BJ (cell line): ENCODE measurements at places on chromosomes 5 and 9. TPM values are rescaled to one million over a fixed set of nuclear protein-coding genes. Genes with fewer than 3 reads are reported as not detected.

Gene AGXT2
- not detected in 2 replicates for polyA plus RNA-seq

Gene LECT2
- polyA plus RNA-seq, result 0.10 TPM in 1 of 2 replicates, not detected in the other

Gene CHMP5
- polyA plus RNA-seq, result 37.6 and 84.9 TPM in 2 replicates

Gene SH3GLB2
- polyA plus RNA-seq, result 39.8 and 52.7 TPM in 2 replicates

Gene AMBP
- 0.22 and 0.23 TPM in 2 replicates for polyA plus RNA-seq

Gene ZNF608
- polyA plus RNA-seq, result 0.43 and 0.54 TPM in 2 replicates

Gene FBP2
- polyA plus RNA-seq, result not detected in 2 replicates

Gene MARVELD2
- polyA plus RNA-seq, result 0.88 and 1.3 TPM in 2 replicates

Gene C7
- 0.28 and 0.31 TPM in 2 replicates for polyA plus RNA-seq

Gene CCNI2
- 0.15 TPM in 1 of 2 replicates, not detected in the other for polyA plus RNA-seq

Gene ZNF454
- polyA plus RNA-seq, result 0.15 and 0.21 TPM in 2 replicates

Gene PPWD1
- polyA plus RNA-seq, result 2.5 and 8.7 TPM in 2 replicates

Gene SLC45A2
- not detected in 2 replicates for polyA plus RNA-seq

Gene ADAMTS6
- 26.2 and 28.0 TPM in 2 replicates for polyA plus RNA-seq

Gene GHR
- polyA plus RNA-seq, result 0.90 and 1.6 TPM in 2 replicates

Gene SLC25A2
- polyA plus RNA-seq, result not detected in 2 replicates

Gene RIMOC1
- 11.1 and 27.6 TPM in 2 replicates for polyA plus RNA-seq

Gene CORO2A
- 1.2 and 1.5 TPM in 2 replicates for polyA plus RNA-seq

GRCh38 chr9:91151718-91152095, 210.0 kb downstream of the AUH start:
- DNase-seq, result no peak

DNA sequence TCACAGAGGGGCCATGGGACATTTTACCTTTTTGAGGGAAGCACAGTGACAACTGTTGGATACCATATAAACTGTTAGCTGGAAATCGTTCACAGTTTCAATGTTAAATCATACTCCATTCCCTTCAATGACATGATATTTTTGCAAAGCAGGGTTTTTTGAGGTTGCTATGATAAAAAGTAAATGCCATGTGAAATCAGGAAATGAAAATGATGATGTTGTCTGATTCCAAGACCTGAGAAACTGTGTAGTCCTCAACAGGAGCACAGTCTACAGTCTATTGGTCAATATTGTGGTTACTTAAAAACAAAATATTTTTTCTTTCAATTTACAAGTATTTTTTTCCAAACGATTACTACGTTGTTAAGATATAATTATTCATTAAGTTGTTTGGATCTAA, 24.0 kb upstream of the ADAM19 start:
- DNase-seq, result no peak

DNA sequence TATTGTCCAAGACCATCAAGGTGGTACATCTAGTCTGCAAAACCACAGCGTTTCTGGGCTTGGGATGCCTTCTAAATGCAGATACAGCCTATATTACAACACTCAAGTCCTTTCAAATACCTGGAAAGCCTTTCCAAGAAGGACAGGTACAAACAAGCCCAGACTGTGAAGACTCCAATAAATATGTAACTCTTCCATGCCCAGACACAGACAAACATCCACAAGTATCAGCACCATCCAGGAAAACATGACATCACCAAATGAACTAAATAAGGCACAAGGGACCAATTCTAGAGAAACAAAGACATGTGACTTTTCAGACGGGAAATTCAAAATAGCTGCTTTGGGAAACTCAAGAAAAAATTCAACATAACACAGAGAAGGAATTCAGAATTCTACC, 152.7 kb upstream of the POC5 start:
- no peak for DNase-seq

DNA sequence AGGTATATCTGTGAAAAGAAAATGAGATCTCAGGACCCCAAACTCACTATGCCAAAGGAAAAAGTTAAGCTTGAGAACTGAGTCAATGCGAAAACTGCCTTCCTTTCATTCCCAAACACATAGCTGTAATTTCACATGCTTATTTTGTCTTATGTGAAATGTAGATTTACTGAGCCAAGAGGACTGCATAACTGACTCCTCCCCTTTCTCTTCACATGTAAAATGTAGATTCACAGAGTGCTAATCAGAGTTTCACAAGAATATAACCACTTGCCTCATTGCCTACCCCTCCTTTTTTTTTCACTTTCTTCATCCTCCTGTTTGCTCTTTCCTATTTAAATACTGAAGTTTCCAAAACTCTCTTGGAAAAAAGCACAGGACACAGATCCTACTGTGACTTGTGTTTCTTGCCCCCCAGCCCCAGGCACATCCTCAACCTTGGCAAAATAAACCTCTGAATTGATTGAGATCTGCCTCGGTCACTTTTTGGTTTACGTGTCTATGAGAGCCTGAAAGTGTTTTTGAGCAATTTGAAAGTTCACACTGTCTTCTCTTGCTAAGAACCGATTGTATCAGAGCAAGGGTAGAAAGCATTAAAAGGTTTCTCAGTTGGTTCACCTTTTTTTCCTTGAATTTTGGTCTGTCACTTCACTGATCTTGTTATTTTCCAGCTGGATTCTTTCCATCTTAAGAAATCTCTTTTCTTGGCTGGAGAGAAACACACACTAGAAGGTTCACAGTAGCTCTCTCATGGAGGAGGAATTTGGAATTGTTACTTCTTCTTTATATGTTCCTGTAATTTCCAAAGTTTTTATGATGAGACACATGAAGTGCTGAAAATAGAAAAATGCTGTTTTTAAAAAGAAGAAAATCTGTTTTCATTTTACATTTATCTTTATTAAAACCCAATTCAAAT, 44.8 kb upstream of the SNAPC3 start:
- DNase-seq, result no peak

- no peak for DNase-seq
These were observed 286.0 kb downstream of the ZSWIM6 start for GRCh38 chr5:61617995-61618525.

- DNase-seq, result no peak
These were observed 256.2 kb upstream of the POU5F2 start for GRCh38 chr5:93997562-93997961.

- no peak for DNase-seq
These were observed 9.7 kb downstream of the ZNF462 start for GRCh38 chr9:106872641-106873040.

- peak; percentile 57 for DNase-seq
These were observed 29.5 kb downstream of the CAST start for GRCh38 chr5:96691503-96692303.

- no peak for DNase-seq
These were observed 33.3 kb downstream of the PPP1R2B start for GRCh38 chr5:156883316-156883875.

DNA sequence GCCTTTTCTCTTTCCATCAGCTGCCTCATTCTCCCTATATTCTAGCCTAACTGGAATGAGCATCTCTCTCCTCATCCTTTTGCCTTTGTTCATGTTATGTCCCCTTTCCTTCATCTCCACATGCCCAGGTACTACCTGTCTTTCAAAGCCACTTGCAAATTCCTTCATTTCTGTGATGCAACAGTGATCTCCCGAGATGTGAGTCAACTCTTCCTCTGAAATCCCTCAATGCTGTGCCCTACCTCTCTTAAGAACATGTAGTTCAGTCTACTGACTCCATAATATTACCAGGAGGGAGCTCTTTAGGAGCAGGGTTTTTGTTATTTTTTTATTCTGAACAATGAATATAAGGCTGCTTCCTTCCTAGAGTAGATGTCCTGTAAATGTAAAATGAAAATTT, 91.6 kb downstream of the ZNF462 start:
- DNase-seq, result no peak

DNA sequence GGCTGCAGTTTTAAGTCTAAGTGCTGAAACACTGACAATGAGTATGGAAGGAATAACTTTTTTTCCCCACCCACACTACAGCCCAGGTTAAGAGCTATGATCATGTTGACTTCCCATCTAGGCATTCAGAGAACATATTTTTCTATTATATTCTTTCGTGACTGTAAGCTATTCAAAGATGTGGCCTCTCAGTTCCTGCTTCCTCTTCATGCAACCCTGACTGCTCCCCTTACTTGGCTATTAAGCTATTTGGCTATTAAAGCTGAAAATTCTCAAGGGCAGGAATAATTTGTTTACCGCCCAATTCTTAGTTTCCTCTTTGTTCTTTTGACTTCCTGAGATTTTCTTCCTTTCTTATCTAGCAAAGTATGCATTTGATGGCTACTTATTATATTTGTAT, 18.6 kb upstream of the ALDH1A1 start:
- no peak for DNase-seq

- no peak for DNase-seq
These were observed 86.5 kb downstream of the CEMIP2 start for GRCh38 chr9:71681708-71682272.

DNA sequence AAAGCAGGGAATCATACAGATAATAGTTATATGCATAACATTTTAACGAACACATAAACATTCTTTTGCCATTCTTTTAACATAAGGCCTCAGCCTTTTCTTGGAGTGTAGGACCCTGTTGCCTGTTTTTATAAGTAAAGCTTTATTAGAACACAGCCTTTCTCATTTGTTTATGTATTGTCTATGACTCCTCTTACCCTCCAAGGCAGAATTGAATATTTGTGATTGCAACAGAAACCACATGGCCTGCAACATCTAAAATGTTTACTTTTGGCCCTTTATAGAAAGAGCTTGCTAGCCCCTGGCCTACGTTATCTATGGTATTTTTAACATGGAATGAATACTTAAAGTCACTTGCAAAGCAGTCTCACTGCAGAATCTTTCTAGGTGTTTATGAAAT, 2.6 kb downstream of the SLC31A1 start:
- no peak for DNase-seq

- DNase-seq, result no peak
These were observed 20.6 kb downstream of the PGGT1B start for GRCh38 chr5:115241881-115242642.

- DNase-seq, result no peak
These were observed 156.7 kb upstream of the TLX3 start for GRCh38 chr5:171152382-171152781.

DNA sequence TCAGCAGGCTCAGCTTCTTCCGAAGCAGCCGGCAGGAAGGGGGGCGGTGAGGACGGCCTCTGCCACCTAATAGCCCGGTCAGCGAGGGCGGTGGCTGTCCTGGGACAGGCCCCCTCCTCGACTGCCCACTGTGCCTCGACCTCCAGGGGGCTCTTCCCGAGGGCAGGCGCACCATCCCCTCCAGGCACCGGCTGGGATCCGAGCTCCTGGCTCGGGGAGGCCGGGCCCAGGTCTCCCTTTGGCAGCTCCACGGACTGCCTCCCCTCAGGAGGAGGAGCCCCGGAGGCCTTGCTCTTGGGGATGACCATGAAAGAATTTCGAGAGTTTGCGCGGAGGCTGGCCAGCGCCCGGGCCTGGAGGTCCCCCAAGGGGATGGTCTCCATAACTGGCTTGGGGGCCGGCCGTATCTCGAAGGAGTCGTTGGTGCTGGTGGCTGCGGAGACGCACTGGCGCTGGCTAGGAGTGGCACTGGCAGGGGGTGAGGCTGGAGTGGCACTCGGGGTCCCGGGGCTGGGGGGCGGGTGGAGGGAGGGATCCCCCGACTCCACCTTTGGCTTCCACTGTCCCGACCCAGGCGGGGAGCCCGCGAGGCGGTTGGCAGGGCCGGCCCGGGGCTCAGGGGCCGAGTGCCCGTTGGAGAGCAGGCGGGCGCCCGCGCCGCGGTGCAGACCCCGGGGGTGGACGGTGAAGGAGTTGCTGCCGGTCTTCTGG, 975 bp downstream of the TPRN start:
- no peak for DNase-seq

GRCh38 chr9:21862871-21863270, 60.4 kb downstream of the MTAP start:
- no peak for DNase-seq
